ENCODE measurements at places on chromosomes 1 and 21. TPM values are rescaled to one million over a fixed set of nuclear protein-coding genes. Genes with fewer than 3 reads are reported as not detected.

DNA sequence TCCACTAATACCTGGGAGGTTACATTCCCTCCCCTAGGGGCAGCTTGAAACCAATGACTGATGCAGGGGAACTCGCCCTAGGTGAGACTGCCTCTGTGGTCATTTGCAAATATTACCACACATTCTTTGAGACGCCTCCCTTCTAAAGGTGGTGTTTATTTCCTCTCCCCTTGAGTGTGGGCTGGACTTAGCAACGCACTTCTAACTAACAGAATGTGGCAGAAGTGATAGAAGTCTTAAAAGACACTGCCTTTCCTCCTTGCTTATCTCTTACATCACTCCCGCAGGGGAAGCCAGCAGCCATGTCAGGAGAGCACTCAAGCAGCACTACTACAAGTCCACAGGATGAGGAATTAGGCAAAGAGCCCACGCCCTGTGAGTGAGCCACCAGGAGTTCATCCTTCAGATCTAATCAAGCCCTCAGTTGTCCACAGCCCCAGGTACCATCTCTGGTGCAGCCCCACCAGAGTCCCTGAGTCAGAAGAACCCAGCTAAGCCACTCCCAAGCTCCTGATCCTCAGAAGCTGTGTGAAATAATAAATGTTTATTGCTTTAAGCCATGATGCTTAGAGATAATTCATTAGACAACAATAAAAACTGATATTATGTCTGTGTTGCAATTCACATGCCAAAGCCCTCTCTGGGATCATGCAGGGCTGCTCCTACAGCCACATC lies 14.8 kb upstream of the MATN1 start:
- no peak for DNase-seq

S100A7A gene
- not detected for total RNA-seq

DNA sequence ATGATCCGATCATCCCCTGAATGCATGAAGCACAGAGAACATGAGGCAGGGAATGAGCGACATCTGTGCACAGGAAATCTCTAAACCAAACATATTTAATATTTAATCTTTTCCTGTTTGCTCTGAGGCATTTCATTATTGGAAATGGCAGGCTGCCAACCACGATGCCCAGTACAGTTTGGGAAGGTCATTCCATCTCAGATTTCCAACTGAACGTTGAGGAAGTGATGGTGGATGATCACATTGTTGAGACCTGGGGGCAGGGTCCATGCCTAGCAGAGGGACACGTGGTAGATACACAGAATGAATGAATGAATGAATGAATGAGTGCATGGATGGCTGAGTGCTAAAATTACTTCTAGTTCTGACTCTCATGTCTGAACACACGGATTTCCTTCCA lies 15.9 kb upstream of the FASLG start:
- DNase-seq: peak; percentile 7

OVAAL gene
- total RNA-seq: not detected

DNA sequence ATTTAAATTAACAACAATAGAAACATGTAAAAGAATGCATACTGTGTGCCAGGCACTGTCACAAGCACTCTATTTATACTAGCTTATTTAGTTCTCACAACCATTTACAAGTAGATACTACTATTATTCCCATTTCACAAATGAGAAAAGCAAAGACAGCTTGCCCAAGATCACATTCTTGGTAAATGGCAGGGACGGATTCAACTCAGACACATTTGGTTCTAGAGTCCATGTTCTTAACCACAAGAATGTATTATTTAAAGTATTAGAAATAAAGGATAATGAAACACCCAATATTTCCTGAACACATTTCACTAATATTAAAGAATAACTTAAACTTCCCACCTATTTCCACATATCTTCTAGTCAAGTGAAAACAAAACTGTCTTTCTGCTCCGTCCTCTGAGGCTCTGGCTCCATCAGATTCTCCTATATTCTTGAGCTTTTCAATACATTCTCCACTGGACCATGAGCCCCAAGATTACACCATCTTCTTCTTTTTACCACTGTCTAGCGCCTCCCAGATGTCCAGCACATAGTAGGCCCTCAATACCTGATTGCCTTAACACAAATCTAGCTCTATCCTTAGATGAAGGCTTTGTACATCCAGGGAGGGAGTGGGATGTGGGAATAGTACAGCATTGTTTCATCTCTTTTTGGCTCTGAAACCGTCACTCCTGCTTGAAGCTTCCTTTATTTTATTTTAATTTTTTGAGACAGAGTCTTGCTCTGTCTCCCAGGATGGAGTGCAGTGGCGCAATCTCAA lies 29.3 kb downstream of the SOD1 start:
- no peak for DNase-seq

GRCh38 chr1:219897914-219898313 lies 30.4 kb downstream of the SLC30A10 start:
- no peak for DNase-seq

DNA sequence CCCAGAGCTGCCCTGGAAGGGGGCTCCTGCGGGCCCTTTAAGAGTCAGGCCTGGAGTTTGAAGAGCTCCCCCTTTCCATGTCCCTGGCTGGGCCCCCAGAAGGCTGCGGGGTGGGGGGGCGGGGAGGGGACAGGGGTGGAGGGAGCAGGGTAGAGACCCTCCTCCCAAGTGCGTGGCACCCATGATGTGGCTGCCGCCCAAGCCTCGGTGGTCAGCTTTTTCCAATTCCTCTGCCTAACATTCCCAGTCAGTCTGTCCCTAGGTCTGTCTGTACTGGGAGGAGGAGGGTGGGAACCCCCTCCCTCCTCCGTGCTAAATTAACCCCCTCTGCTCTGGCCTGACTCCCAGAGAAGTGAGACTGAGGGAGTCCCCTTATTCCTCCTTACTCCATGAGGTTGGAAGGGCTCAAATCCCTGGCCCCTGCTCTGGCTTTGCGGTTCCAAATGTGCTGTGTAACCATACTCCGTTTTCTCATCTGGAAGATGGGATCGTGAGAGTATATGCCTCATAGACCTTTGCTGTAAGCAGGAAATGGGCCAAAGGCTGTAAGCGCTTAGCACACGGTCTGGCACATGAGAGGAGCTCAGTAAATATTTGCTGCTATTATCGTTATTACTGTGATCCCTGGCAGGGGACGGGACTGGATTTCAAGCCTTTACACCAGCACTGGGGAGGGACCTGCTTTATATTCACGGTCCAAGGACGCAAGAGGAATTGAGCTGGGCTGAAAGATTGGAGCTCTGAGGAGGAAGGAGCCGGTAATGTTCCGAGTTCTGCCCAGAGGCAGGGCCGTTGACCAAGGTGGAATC lies 658 bp upstream of the COL16A1 start:
- no peak for DNase-seq

GRCh38 chr1:91201694-91202093 lies 179.9 kb upstream of the ZNF644 start:
- DNase-seq: no peak

SPAG17 gene
- total RNA-seq: not detected

DNA sequence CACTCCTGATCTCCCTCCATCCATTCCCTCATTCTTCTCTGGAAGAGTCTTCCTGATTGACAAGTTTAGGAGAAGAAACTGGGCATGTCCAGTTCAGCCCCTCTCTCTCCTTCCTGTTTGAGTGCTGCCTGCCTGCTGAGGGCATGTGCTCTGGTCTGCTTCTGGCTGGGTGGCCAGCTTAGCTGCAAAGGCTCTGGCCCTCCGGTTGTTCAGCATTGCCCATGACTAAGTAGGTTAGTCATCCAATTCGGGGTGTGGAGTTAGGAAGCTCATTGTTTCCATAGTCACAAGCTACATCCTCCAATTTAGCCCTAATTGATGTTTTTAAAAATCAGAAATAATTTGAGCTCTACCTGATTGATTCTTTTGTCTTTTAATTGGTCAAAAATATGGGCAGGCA lies 25.6 kb upstream of the PLA2G2E start:
- DNase-seq: peak; percentile 66

SLAMF1 gene
- total RNA-seq: not detected

FAM72A gene
- 11.9 TPM for total RNA-seq

ADAMTS5 gene
- not detected for total RNA-seq

CA6 gene
- not detected for total RNA-seq

- DNase-seq: no peak
Measured at GRCh38 chr1:8031176-8031785, 5.2 kb upstream of the ERRFI1 start.

OR2T29 gene
- total RNA-seq: not detected

- no peak for DNase-seq
Measured at GRCh38 chr1:92356956-92357355, 58.1 kb downstream of the RPAP2 start.

DNA sequence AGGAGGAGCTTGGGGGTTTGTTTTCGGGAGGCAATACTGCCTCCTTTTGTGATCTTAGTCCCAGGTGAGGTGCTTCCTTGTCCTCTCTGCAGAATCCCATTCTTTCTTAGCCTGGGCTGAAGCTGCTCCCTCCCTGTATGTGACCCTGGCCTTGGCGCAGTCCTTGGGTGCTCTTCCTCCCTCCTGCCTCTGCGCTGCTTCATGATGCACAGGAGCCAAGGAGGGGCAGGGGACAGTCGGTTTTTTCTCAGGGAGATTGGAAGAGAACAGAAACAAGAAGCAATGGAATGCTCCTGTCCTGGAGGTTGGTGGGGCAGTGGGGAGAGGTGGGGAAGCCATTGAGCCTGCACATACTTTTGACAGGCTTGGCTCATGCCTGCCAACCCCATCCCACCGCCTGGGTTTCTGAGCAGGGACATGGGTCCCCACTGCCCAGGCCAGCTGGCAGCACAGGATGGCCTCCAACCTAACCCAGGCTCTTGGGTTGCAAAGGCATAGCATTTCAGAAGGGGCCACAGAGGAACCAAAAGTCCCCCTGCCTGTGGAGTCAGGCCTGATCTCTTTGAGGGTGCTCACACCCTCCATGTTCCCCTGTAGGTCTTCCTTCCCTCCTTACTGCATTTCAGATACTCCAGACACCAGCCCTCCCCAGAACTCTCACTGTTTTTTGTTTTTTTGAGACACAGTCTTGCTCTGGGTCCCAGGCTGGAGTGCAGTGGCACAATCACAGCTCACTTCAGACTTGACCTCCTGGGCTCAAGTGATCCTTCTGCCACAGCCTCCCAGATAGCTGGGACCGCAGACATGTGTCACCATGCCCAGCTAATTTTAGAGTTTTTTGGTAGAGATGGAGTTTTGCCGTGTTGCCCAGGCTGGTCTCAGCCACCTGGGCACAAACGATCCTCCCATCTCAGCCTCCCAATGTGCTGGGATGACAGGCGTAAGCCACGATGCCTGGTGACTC lies 16.1 kb downstream of the IL6R start:
- DNase-seq: no peak

- DNase-seq: no peak
Measured at GRCh38 chr1:179327196-179327595, 33.6 kb downstream of the SOAT1 start.

ELAVL4 gene
- not detected for total RNA-seq

GRCh38 chr1:23149114-23149513 lies 19.5 kb downstream of the LUZP1 start:
- DNase-seq: no peak

- DNase-seq: no peak
Measured at GRCh38 chr1:62903982-62904855, 120.3 kb downstream of the ATG4C start.

- no peak for DNase-seq
Measured at GRCh38 chr1:175130649-175131045, 61.9 kb downstream of the KIAA0040 start.

GRCh38 chr1:53368314-53369033 lies 40.6 kb upstream of the LRP8 start:
- DNase-seq: no peak

DNA sequence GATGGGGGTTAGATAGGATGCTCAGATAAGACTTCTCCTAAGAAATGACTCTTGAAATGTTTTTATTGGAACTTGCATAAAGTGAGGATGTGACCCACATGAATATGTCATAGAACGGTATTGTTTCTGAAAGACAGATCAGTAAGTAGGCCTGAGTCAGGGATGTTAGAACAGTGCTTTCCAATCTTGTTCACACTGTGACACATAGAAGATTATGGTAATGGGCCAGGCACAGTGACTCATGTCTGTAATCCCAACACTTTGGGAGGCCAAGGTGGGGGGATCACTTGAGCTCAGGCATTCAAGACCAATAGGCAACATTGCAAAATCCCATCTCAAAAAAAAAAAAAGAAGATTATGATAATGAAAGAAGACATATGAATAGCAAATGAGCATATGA lies 32.9 kb downstream of the FMO4 start:
- no peak for DNase-seq

ADGRL2 gene
- 64.4 TPM for total RNA-seq

VTCN1 gene
- not detected for total RNA-seq

- DNase-seq: no peak
Measured at GRCh38 chr1:108033550-108033951, 68.6 kb upstream of the VAV3 start.

DNA sequence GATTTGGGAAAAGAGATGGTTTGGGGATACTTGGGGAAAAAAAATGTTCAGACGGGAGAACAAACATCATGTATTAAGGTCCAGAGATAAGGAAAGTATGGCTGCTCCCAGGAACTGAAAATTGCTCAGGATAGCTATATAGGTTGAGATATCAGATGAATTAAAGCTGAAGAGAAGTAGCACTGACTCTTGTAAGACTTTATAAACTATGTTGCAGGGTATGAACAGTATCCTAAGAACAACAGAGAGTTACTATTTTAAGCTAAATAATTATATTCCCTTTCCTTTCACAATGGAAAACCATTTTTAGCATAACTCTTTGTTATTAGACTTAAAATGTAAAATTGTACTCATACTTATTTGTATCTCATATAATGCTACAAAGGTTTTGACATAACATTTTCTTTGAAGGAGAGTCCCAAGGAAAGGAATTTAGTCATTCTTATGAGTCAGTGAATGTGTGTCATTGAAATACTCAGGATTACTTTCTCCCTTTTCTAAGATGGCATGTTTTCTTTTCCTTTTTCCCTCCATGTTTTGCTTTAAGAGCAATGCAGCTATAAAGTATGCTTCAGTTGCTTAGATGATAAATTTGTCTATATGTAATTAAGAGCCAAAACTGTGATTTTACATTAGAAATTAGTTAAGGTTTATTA lies 139.4 kb upstream of the KIAA1614 start:
- no peak for DNase-seq

PCNT gene
- 18.1 TPM for total RNA-seq

CEP350 gene
- total RNA-seq: 40.6 TPM

GPR37L1 gene
- not detected for total RNA-seq

- DNase-seq: no peak
Measured at GRCh38 chr1:43292216-43292615, 6.8 kb upstream of the C1orf210 start.

All from pulmonary artery endothelial cell (primary cell).